AG10803 (cell line): ENCODE measurements at places on chromosomes 1 and 21.
A peak's percentile ranks its signal among the peaks of the same experiment; 100 is the strongest.

DNA sequence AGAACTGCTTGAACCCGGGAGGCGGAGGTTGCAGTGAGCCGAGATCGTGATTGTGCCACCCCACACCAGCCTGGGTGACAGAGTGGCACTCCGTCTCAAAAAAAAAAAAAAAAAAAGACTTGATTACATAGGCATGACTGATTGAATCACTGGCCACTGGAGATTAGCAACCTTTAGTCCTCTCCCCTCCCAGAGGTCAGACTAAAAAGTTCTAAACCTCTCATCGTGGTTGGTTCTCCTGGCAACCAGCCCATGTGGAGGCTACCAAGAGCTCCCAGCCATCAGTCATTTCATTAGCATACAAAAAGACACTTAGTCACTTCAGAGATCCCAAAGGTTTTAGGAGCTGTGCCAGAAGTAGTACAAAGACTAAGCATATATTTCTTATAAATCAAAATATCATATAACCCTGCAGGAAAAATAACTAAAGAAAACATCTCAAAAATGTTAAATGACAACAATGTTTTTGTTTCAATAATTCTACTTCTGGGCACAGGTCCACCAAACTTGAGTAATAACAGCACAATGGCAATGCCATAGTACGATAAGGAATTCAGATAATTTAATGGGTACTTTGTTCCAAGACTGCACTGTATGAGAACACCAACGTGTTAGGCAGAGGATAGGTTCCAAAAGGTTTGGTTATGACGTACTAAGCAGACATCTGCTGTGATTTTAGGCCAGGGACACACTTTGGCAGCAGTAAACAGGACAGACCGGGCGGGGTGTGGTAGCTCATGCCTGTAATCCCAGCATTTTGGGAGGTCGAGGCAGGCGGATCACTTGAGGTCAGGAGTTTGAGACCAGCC is 18.1 kb downstream of the USP48 start:
- DNase-seq = peak; percentile 98

DNA sequence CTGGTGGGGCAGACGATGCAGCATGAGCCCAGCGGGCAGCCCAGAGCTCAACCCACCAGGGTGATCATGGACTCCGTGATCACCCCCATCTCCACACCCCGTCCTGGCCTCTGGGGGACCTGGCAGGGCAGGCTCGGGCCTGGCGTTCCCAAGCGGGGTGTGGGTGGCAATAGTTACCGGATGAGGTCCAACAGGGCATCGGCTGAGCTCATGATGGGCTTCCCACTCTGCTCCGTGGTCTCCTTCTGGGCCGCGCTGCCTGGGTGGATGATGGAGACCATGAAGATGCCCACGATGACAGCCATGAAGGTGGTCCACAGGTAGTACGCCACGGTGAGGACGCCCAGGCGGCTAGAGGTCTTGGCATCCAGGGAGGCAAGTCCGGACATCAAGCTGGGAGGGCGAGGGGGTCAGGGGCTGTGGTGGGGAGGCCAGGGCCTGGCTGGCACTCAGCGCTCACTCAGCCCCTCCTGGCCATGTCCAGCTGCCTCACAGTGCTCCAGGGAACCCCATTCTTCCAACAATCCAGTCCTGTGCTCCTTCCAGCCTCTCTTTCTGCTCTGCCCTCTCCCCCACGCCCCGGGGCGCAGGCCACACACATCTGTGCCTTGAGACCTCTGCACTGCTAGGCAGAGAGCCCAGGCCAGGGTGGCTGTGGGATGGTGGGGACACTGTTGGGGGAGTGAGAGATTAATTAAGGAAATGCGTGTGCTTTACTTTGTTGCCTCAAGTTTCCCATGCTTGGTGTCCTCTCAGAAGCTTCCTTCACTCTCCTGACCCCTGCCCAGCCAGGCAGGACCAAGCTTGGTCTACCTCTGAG is 27.6 kb downstream of the SLC1A7 start:
- DNase-seq = no peak

- DNase-seq = no peak
Measured at GRCh38 chr21:25615880-25616279, 8.6 kb upstream of the MRPL39 start.

GRCh38 chr1:95402780-95403179 is 168.8 kb downstream of the RWDD3 start:
- no peak for DNase-seq

DNA sequence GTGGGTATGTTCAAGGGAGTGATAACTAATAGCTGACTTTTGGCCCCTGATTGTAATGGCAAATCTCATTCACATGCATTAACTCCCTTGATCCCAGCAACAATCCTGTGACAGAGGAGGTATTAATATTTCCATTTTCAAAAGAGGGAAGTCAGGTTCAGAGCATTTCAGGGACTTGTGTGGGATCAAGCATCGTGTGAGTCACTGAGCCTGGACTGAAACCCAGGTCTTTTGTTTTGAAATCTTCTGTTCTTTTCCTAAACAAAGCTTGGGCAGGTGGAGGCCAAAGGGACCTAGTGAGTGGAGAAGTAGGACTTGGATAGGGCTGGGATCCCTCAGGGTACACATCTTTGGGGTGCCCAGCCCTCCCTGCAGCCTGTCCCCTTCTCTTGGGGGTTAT is 37.9 kb downstream of the ETNK2 start:
- DNase-seq = no peak

GRCh38 chr1:10399444-10399941 is 629 bp downstream of the PGD start:
- DNase-seq = peak; percentile 29

DNA sequence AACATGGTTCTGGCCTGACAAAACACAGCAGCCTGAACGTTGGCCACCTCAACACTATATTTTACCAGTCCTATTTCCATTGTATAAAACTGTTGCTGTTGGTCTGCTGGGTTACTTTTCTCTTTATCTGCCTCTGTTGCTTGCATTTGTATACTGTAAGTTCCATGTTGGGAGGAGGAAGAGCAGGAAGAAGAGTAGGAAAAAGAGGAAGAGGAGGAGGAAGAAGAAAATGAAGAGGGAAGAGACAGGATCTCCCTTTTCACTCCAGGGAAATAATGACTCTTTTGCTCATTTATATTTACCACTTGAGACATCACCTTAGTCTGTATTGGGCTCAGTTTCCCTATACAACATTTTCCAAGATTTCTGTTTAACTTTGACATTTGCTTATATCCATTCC is 134.2 kb downstream of the PTPRC start:
- DNase-seq = no peak

GRCh38 chr21:41763996-41764395 is 2.9 kb downstream of the RIPK4 start:
- DNase-seq = no peak

- DNase-seq = peak; percentile 63
Measured at GRCh38 chr1:112298558-112298957, 97.5 kb upstream of the CTTNBP2NL start.

GRCh38 chr1:225207791-225208190 is 220.0 kb downstream of the LBR start:
- DNase-seq = no peak

- no peak for DNase-seq
Measured at GRCh38 chr1:230108580-230108979, 41.5 kb downstream of the GALNT2 start.

DNA sequence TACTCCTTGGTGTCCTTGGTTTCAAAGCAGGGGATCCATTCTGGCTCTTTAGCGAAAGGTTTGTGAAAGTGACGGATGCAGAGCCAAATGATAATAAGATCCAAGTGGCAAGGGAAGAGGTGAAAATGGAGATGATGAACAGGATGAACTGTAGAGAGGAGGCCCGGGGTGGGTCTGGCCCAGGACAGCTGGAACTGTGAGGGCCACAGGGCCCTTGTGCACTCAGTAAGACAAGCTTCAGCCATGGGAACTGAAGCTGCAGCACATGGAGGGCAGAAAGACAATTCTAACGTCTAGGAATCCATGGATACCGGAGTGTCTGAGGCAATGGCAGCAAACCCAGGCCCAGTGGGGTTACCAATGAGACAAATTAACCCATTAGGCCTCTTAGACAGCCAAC is 4.8 kb downstream of the KCNA2 start:
- DNase-seq = no peak

- DNase-seq = no peak
Measured at GRCh38 chr1:12356004-12356890, 126.4 kb downstream of the VPS13D start.

DNA sequence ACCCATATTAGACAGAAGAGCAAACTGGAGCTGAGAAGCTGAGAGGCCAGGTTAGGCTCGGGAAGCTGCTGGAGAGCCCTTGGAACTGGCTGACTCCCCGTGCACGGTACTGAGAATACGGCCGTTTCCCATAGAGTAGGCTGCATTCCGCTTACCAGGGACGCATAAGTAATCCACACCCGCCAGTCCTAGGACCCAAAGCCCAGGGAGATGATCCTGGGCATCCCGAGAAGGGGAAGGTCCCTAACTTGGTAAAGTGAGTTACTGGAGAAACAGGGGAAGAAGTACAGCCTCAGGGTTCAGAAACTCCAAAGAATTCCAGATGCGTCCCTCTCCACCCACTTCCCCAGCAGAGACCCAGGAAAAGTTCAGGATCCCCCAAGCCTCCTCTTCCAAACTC is 1.3 kb downstream of the LRRC38 start:
- no peak for DNase-seq

DNA sequence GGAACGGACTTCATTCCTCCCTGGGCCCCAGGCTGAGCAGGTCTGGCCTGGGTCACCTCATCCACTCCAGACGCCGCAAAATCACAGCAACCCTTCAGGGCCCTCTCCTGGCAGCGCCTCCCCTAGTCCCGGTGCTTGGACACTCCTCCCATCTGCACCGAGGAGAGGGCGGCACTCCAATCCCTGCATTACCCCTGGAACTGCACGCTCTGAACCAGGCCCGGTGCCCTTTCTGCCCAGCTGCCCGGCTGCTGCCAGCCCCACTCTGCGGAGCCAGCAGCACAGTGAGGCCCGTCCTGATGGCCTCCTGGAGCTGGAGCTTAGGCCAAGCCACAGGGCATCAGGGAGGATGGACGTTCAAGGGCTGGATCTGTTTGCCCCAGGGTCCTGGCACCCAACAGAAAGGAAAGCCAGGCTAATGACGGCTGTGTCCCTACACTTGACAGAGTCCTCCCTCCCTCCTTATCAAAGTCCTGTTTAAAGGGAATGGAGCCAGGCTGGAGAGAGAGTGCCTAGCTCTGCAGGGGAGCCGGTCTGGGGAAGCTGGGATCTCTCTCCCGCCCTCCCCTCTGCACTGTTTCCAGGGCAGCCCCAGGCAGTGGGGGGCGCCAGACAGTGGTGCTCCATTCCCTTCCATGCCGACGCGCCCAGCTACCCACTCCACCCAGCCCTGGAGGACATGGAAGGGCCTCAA is 12.7 kb downstream of the COL6A2 start:
- no peak for DNase-seq

DNA sequence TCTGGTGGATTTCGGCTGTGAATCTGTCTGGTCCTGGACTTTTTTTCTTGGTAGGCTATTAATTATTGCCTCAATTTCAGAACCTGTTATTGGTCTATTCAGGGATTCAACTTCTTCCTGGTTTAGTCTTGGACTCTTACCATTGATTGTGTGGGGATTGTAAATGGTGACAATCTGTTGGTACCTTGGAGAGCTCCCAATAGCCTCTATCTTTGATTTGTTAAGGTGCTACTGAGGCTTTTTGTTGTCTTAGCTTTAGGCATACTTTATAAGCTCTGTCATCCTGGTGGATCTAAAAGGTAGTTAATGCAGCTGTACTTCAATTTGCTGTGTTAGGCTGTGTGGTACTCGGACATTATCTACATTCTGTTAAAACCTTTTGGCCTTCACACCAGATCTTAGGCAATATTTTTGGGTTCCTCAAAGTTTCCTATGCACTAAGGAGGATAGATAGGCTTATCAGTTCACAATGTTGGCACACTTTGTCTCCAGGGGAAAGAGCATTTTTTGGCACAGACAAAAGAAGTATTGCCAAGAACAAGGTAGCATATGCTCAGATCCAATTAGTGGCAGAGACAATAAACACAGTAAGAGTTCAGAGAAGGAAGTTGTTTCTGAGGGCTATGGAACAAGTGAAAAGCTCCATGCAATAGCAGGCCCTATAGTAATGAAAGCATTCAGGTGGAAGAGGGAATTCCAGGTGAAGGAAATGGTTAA is 230.4 kb downstream of the PDE4B start:
- DNase-seq = peak; percentile 10

GRCh38 chr1:30035522-30036228 is 687.7 kb downstream of the MATN1 start:
- no peak for DNase-seq

GRCh38 chr1:165259706-165260428 is 96.6 kb downstream of the LMX1A start:
- DNase-seq = no peak

DNA sequence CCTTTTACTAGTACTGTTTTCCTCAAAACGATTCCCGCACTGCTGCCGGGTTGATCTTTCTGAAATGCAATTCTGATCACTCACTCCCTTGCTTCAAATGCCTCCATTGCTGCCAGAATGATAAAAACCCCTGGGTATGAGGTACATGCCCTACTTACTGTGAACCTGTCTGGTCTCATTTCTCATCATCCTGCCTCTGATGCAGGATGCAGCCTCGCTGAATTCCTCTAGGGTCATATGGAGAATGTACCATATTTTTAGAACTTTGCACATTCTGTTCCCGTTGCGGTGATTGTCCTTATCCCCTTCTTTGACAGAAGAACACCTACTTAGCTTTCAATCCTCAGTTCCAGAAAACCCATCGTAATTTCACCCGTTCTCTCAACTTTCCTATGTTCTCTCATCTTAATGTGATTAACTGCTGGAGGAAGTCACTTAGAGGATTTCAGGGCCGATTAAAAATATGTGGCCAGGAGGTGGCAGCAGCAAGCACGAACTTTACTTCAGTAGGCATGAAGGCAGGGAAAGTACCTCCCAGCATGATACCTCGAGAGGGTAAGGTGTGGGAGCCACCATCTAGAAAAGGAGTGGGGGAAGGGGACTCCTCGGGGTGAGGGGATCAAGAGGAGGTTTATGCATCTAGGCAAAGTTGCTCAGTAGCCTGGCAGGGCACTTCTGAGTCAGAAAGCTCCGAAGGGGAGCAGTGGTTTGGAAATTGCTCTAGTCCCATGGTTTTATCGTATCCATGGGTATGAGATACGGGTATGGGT is 361.5 kb upstream of the ZP4 start:
- peak; percentile 3 for DNase-seq

DNA sequence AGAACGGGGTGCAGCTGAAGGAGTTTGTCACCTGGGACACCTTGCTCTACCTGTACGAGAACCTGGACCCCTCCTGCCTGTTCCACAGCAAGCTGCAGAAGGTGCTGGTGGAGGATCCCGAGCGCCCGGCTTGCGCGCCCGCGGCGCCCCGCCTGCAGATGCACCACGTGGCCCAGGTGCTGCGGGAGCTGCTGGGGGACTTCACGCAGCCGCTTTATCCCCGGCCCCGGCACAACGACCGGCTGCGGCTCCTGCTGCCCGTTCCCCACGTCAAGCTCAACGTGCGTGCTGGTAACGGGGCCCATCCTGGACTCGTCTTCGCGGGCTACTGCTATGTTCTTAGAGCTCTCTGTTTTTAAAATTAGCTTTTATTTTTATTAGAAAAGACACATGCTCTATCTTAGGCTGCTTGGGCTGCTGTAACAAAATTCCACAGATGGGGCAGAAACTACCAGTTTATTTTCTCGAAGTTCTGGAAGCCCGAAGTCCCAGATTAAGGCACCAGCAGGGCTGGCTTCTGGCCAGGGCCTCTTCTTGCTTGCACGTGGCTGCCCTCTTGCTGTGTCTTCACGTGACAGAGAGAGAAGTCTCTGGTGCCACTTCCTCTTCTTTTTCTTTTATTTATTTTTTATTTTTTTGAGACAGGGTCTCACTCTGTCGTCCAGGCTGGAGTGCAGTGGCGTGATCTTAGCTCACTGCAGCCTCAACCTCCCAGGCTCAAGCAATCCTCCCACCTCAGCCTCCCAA is 38.1 kb downstream of the TRPM2 start:
- DNase-seq = no peak
